Suppressor macrophage treated with lipopolysaccharide for 1 hour (primary cell): ENCODE measurements at places on chromosomes 16 and 17.
A peak's percentile ranks its signal among the peaks of the same experiment; 100 is the strongest.

- peak; percentile 64 for DNase-seq
Observed at GRCh38 chr17:7711051-7711755, 6.2 kb downstream of the EFNB3 start.

- no peak for DNase-seq
Observed at GRCh38 chr16:11543661-11544393, 42.9 kb downstream of the LITAF start.

- no peak for DNase-seq
Observed at GRCh38 chr16:9003322-9003721, 39.6 kb upstream of the USP7 start.

GRCh38 chr16:66541388-66542355 lies 8.2 kb downstream of the TK2 start:
- DNase-seq: no peak

DNA sequence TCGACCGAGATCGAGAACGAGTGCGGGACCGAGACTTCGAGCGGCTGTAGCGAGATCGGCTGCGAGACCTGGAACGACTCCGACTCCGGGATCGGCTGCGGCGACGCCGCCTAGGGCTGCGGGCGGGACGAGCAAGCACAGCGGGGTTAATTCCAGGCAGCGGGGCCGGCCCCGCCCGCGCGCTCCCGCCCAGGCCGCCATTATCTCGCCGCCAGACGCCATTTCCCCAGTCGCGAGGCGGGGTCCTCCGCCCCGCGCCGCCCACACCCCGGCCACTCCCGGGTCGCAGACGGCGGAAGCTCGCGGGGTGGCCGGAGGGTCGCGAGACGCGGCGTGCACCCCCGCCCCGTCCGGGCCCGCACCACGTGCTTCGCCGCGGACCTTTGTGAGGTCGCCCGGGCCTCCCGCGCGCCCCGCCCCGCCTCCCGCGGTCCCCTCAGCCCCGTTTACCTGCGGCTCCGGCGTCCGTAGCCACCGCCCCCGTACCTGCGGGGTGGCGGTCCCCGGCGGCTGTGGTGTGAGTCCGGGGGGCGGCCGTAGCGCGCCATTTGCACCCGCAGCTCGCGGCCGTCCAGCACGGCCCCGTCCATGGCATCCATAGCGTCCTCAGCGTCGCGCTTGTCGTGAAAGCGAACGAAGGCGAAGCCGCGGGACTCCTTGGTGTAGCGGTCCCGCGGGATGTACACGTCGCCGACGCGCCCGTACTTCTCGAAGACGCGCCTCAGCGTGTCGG lies 616 bp downstream of the SRSF2 start:
- DNase-seq: peak; percentile 85

DNA sequence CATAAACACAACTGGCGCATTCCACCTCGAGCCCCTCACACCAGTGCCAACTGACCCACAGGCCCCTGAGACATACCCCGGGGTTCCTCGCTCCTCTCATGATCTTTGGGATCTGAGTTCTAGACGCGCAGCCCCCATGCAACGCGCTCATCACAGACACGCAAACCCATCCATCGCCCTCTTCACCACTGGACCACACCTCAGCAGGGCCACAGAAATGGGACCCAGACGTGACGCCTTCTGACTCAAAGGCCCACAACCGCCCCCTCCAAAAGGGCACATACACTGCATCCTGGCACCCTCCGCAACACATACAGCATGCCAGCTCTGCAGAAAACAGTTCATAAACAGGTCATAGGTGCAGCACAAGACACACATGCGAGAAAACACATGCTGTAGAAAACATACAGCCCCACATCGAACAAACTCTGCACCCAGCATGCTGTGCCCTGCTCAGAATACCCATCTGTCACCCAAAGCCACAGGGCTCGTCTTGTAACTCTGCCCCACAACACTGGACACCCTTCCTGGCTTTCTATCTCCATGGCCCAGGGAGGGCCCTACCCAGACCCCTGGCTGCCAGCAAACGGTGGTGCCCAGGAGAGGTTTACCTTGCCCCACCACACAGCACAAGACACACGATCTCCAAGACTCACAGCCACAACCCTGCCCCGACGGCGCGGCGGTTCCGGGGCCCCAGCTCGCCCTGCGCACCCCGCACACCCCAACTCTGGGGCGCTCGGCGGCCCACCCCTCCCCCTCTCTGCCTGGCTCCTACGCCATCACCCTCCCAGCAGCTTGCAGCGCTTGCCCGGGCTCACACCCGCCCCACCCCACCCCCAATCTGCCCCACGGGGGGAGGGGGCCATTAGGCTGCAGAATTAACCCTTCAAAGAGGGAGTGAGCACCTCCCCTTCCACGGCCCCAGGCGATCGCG lies 887 bp downstream of the ZBTB4 start:
- DNase-seq: peak; percentile 35

DNA sequence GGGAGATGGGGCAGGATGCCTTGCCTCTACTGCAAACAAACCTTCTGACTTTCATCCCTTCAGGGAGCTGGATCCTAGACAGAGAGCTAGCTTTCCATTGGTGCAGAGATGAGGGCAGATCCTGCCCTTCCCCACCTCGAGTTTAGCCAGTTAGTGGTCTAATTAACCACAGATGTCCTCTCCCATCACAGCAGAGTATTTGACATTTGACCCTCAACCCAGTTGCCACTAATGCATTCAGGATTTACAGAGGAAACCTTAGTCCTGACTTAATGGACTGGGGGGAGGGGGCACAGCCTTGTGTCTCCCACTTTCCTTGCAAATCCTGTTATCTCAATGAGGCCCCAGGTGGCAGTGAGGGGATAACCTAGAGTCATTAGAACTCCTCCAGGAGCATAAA lies 10.2 kb downstream of the PIP4K2B start:
- no peak for DNase-seq
